ENCODE measurements at places on chromosomes 16 and 17.

- no peak for DNase-seq
These were observed 14.6 kb upstream of the CSNK1D start for GRCh38 chr17:82287868-82288801.

- no peak for DNase-seq
These were observed 32.8 kb downstream of the HIC1 start for GRCh38 chr17:2087597-2088211.

GRCh38 chr17:40307001-40307730 is 1.8 kb upstream of the RARA start:
- DNase-seq, result no peak

DNA sequence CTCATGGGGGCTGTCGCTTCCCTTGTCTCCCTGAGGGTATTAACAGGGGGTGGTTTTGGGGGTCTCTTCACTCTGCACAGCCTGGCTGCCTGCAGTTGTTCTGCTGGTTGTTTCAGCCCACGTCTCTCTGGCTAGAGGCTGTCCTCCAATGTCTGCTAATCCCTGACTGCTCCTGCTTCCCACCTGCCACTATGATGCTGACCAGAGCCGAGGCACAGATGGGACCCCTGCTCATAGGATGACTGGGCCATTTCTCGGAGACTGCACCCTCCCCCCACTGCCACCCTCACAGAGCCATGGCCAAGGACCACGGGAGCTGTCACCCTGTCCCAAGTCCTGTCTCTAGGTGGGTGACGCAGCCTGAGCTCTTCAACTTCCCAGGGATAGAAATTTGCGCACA is 1.6 kb upstream of the ACSF3 start:
- no peak for DNase-seq

- no peak for DNase-seq
These were observed 13.2 kb downstream of the UTP4 start for GRCh38 chr16:69145658-69146057.

DNA sequence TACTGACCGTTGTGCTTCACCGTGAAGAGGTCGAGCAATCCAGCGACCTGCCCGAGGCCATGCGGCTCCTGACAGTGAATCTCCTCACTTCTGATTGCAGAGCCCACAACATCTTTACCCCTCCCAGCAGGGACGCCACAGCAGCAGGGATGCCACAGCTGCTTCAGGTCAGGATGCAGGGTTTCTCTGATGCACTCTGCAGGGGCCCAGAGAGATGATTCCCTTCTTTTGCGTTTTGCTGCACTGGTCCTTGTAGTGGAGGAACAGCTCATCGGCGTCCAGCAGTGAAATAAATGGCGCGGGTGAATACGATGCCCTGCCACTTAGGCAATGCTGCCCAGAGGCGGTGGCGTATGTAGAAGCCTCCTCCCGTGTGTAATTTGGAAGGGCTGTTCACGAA is 5.6 kb downstream of the KIAA0513 start:
- no peak for DNase-seq

DNA sequence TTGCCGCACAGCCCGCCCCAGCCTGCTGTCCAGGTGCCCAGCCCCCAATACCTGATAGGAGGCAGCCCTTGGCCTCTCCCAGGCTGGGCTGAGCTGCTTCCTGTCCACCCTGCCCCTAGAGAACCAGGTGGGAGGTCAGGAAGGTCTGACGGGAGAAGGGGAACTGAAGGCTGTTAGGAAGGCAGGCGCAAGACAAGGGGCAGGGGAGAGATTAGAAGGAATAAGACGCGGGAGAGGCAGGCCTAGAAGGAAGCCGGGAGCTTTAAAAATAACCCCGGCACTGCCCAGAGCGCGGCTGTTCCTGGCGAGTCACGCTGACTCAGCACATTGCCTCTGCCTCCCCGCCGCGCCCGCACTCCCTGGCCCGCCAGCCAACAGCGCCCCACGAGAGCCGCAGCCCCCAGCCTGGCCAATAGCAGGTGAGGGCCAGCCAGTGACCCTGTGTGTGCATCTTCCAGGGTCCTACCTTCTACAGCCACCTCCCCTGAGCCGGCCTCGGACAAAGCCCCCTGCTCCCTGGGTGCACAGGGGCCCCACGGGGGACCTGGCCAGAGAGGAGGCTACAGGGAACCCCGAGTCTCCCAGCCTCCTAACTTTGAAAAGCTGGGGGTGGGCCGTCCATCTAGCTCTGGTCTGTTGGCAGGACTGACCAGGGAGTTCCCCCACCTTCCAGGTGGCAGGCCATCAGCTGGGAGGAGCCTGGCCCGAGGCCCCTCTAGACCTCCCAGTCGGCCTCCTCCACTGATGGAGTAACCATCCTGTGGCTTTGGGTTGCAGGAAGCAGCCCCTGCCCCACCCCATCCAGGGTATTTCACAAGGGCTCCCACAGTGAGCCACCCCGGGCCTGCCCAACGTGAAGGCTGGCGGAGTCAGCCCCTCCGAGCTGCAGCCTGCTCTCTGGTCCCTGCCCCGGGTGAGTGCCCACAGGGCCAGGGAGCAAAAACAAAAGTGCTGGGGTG is 4.0 kb downstream of the MAFG start:
- DNase-seq, result no peak

- DNase-seq, result no peak
These were observed 40.0 kb downstream of the CIBAR2 start for GRCh38 chr16:85072076-85072860.
